H9 (cell line): ENCODE measurements at places on chromosomes 7 and 10.

DNA sequence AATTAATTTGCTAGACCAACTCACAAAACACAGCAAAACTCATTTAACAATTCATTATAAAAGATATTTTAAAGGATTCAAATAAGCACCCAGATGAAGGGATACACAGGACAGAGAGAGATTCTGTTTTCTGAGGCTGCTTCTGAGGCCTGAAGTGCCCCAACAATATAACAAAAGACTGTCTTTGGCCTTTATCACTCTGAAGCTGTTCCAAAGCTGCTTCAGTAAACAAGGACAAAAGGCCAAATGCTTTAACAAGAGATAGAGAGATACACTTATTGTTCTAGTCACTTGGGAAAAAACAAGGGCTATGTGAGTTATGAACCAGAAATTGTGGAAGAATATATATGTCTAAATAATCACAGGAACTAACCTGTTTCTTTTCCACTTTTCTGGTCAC is 223.7 kb downstream of the CXCL12 start:
- DNase-seq, result no peak

DNA sequence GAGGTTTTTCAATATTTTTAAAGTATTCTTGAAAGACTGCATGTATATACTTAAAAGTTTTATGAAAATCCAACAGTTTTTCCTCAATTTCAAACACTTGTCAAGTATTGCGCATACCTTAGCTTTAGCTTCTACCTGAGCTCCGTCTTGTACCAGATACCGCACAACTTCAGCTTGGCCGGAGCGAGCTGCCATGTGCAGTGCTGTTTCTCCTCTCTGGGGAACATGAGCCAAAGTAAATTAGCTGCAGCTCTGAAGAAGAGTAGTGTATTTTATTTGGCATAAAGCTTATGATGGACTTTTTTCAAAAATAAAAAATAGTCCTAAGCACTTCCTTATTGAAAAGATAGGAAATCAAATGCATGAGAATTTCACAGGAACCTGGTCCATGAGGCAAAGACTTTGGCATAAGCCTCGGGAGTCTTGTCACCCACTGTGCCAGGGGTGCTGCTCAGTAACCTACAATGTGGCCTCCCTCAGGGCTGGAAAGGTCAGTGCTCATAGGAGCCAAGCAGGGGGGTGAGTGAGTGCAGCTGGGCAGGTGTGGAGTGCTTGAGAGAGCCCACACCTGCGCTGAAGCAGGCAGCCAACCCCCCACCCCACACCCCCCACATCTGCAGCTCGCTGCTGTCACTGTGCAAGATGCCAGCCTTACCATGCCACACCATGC is 189.5 kb downstream of the ANK3 start:
- DNase-seq, result no peak

DNA sequence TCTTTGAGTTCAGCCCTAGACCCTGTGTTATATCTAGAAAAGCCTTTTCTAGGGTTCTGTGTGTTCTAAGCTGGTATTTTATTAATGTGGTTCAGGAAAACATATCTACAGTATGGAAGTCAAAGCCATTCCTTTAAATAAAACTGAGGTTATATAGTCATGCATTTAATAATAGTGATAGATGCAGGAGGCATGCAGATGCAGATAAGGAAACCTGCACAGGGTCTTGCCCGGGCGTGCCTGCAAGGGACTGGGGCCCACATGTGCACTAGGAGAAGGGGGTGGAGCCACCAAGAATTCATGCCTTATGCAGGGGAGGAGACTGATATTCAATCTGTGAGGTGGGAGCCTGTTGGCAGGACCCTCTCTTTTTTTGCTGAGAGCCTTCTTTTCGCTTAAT is 171.5 kb downstream of the PRPF18 start:
- peak; percentile 76 for DNase-seq

- no peak for DNase-seq
Observed at GRCh38 chr7:158308001-158308400, 279.6 kb downstream of the PTPRN2 start.

DNA sequence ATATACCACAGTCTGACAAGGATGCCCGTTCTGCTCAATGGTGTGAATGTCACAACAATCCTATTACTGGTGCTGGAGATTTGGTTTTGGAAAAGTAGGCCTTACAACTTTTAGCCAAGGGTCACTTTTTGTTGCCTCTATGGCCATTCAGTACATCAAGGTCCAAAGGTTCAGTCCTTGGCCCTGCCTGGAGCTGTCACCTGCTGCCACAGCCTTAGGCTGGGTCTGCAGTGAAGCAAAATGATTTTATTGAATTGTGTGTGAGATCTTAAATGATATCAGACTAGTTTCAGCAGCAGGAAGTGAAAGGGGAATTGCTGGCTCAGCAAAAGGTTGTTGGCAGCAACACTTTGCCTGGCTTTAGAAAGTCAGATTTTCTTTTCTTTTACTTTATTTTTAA is 427.6 kb downstream of the THSD7A start:
- no peak for DNase-seq

DNA sequence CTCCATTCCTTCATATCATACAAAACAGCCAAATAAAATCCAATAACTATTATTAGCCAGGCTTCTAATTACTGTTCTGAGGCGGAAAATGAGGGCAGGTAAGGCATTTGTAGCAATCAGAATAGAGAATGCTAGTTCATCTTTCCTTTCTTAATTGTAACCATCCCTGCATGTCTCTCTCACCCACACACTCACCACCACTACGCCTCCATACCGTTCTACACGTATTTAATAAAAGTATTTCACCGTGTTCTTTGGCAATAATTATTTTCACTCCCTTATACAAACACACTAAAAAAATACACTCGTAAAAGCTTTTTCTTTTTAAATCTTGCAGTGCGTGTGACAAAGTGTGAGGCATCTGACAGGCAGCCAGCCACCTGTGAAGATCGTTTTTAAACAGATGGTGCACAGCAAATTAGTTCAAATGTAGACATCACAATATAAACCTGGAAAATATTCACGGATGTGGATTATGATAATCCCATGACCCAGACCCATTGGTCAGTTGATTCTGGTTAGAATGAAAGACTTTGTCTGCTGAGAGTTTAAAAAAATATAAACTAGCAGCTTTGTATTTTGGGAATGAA is 653.6 kb downstream of the REEP3 start:
- no peak for DNase-seq
